ENCODE measurements at places on chromosomes 12 and 14. TPM values are rescaled to one million over a fixed set of nuclear protein-coding genes. Genes with fewer than 3 reads are reported as not detected.

The PMCH gene
- total RNA-seq, result not detected

The SLC6A15 gene
- 1.1 TPM for total RNA-seq

The ACSM4 gene
- not detected for total RNA-seq

The C12orf42 gene
- not detected for total RNA-seq

The DPF3 gene
- total RNA-seq, result 8.9 TPM

The KLRD1 gene
- 13.0 TPM for total RNA-seq

The INTS13 gene
- total RNA-seq, result 15.0 TPM

The ASPG gene
- total RNA-seq, result 0.35 TPM

The SLC22A17 gene
- 72.3 TPM for total RNA-seq

The CLEC1B gene
- not detected for total RNA-seq

The ARG2 gene
- 2.8 TPM for total RNA-seq

DNA sequence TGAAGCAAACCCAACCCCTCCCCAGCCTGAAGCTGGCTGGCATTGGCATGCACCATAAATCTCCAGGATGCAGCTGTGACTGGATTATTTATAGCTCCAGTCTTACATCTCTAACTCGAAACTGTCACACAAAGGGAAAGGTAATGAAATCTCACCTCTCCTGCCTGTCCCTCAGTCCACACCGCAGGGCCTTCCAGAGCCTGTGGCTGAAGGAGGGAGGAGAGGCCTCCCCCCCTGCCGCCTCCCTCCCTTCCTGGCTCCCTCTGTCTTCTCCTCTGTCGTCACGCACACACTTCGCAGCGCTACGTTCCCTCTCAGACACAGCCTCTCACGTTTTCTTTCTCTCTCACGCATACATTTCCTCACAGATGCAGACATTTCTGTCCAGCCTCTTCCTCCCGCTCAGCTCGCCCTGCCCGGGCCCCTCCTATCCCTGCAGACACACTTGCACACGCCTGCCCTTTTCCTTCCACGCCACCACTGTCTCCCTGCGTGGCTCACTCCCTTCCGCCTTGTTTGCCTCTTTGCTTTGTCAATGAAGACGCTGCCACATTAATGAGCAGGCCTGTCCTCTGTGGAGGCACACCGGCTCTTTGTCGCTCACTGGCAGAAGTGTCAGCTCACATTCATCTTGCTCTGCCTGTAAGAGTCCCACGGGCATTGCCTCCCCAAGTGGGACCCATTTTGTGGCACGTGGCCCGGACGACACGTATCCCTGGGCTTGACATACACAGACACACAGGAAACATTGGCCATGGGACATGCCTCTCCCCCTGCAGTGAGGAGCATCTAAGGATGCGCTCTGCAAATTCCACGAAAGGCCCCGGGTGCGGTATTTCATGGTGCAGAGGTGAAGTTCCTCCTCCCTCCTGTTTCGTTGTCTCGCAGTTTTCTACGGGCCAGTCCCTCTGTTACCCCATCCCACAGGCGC lies 27.9 kb downstream of the IRF2BPL start:
- DNase-seq, result no peak

DNA sequence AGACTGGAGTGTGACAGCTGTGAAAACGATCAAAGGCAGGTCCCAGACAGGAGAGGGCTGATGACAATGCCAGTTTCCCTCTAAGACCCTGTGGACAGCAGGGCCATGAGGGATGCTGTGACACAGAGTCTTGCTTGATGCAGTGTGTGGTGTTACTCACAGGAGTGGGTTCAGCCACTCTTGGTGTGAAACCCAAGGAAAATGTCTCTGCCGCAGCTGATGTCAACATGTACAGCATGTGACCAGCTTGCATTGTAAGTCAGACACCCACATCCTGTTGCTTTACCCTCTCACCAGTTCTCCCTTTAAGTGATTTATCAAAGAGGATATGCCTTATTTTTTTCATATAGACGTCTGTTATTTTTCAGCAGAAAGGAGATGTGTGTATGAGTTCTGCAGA lies 268.6 kb downstream of the BTG1 start:
- no peak for DNase-seq

- DNase-seq, result no peak
These were observed 58.2 kb downstream of the OSBPL8 start for GRCh38 chr12:76501390-76501789.

- DNase-seq, result no peak
These were observed 5.4 kb downstream of the SLC15A4 start for GRCh38 chr12:128818065-128819022.

- no peak for DNase-seq
These were observed 28.5 kb downstream of the CFL2 start for GRCh38 chr14:34685819-34686428.

- no peak for DNase-seq
These were observed 48.4 kb downstream of the FNTB start for GRCh38 chr14:65035049-65035448.

GRCh38 chr12:111685322-111685810 lies 390 bp downstream of the BRAP start:
- DNase-seq, result no peak

DNA sequence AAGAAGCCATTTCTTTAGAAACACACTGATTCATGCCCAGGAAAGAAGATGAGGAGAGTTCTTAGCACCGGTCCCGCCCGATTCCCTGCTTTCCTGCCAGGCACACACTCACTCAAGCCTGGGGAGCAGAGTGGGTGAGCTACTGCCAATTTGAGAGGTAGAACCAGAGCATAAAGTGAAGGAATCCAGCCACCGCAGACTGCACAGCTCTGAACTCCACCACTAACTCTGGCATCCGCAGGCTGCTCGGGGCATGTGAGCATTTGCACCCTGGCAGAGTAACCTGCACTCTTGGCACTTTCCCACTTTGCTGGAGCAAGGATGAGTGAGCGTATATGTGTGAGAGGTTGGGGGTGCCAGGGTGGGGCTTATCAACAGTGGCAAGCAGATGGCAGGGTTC lies 4.0 kb upstream of the SYNDIG1L start:
- DNase-seq, result no peak

GRCh38 chr12:109386059-109386433 lies 38.3 kb downstream of the MYO1H start:
- DNase-seq, result no peak

DNA sequence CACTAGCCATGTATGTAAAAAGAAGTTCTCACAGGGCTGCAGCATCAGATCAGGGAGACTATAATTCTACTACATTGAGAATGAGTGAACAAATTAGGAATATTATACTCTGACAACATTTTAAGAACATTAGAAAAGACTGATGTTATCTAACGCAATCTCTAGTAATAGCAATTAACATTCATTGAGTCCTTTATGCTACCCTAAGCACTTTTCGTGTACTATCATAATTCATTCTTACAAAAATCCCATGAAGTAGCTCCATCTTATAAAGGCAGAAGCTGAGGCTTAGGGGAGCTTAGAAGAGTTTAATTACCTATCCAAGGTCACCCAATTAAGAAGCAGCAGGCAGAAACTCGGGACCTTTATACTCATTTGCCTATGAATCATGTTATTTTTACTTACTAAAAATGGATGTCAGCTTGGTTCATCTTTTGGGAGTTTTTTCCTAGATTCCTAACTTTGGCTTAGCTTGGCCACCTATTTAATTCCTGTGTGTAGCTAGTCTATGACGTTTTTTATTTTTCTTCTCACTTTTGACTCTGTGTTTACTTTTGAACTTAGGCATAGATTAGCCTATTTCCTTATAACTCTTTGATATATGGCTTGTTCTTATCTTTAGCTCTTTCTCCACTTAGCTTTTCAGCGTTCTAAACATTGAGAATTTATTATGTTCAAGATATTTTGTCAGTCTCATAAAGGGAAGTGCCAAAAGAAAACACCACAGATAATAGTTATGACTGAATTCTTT lies 333.5 kb upstream of the DCN start:
- no peak for DNase-seq

DNA sequence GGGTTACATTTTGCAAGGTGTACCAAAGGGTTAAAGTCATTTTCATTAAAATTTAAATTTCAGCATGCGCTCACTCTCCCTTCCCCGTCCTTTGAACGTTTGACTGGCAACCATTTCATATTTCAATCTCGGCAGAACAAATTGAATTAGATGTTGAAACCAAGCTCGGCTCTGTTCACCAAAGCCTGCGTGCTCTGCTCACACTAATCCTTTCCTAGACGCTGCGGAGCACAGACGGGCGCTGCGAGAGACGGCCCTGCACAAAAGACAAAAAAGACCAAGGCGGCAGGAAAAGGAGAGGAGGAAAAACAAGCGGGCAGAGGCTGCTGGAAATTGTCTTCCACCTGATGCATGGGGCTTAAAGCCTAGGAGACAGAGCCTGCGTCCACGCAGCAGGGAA lies 149.3 kb downstream of the RBM19 start:
- no peak for DNase-seq

- no peak for DNase-seq
These were observed 15.2 kb downstream of the PPFIBP1 start for GRCh38 chr12:27539191-27539631.

GRCh38 chr12:118058881-118059280 lies 2.1 kb downstream of the WSB2 start:
- no peak for DNase-seq

GRCh38 chr12:116955382-116956021 lies 44.8 kb downstream of the FBXW8 start:
- no peak for DNase-seq

DNA sequence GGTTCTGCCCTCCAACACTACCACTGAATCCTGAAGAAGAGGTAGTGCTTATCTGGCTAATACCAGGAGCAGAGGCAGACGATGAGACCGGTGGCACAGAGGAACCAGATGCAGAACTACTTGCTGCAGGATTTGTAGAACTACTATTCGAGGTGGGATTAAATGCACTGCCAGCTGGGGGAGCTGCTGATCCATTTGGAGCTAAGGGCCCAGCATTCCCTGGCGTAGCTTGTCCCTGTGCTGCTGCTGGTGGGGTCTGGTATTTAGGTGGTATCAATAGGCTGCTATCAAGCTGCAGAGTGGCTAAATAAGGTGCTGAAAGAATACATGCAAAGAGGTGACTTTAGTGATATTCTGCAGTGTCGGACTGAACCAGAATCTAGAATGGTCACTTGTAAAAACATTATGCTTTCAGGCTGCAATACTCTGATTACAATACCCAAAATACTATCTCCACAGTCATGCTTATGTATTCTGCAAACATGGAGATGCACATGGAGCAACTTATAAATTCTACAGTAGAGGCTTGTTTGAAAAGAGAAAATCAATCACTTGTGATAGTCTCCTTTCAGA lies 294.2 kb downstream of the MED13L start:
- DNase-seq, result no peak

DNA sequence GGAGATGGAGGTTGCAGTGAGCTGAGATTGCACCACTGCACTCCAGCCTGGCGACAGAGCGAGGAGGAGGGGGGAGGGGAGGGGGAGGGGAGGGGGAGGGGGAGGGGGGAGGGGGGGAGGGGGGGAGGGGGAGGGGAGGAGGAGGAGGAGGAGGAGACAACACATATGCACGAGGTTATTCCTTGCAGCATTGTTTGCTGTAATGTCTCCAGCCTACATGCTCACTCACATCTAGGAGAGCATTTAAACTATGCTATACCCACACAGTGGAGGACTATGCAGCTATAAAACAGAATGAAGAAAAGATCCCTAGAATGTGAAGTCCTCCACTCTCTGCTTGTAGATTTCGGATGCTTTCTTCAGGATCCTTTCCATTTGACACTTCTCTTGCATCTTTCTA lies 3.5 kb upstream of the HIGD1C start:
- DNase-seq, result no peak

DNA sequence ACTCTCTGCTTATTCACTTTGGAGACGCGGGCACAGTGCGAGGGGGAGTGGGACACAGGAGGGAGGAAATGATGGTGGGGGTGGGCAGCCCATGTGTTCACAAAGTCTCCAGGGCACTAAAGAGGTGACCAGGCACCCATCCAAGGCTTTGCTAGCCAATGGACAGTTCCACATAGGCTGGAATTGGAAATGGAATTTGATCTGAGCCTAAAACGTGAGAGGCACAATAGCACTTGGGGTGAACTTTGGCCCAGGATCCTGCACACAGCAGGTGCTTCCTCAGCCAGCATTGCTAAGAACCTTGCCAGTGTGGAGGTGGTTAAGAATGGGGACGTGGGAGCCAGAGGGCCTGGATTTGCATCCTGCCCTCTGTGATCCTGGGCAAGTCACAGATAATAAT lies 193.8 kb downstream of the CHST11 start:
- no peak for DNase-seq

DNA sequence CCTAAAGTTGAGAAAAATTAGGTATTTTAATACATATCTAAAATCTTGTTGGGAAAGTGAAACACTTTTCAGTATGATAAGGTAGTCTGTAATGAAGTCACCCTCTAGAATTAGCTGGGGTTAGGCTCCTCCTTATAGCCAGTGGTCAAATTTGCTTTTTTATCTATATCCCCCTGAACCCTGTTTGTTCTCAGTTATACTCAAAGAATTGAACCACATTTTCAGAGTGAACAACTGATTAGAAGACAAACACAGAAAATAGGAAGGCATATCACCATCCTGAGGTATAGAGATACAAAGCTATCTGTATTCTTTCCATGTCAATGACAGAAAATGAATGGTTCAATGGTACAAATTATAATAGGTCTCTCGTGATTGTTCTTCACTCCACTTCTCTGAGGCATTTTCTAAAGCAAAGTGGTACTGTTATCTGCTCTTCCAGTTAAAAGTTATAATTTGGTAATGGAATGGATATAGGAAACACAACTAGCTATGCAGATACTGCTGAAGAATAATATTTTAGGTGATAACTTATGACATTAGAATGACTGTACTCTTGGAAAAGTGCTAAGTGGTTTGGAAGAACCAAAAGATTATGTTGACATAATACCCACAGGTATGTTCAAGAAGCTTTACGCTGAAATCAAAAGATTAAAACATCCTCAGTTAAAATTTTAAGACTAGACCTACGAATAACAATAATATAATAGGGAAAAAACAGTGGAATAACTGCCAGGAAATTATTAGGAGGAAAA lies 27.6 kb downstream of the WASHC3 start:
- no peak for DNase-seq

GRCh38 chr12:110577864-110578693 lies 5.0 kb downstream of the PPTC7 start:
- no peak for DNase-seq

GRCh38 chr12:125492354-125493270 lies 427.4 kb downstream of the AACS start:
- DNase-seq, result no peak

- no peak for DNase-seq
These were observed 10.2 kb upstream of the SERPINA9 start for GRCh38 chr14:94485944-94486841.

DNA sequence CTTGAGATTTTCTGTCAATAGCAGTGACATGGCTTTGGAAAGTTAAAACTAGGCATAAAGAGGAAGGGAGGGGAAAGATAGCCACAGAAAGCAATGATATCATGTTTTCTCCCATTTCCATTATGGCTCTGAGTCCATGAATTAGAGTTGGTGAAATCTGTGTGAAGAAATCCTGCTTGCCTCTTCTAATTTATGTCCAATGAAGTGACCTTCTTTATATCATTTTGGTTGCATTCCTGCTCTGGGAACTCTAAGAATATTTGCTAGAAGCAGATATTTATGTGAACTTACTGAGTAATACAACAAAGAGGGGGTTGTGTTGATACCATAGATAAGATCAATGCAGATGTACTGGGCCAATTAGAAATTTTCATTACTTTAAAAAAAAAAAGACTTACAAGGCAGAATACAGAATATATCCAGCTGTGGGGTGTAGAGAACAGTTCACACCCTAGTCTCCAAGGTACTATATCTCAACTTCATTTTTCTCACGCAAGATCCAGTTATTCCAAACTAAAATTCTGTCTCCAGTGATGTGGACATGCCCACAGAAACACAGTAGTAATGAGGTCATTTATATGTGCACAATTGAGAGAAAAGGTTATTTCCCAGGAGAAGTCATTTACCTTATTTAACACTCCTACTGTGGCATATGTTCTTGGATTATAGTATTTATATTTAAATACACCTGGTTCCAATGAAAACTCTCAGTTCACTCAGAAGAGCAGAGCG lies 51.5 kb upstream of the KCNJ8 start:
- no peak for DNase-seq
